Activated T-helper 2 cell treated with anti-CD3 and anti-CD28 coated beads, Interferon-gamma antibody, Interleukin-2, Interleukin-4, amounts not matched to agents 10 μg/mL and 5 μg/mL and 100 μg/mL, durations not matched to agents 14 hours and 24 hours and 36 hours (primary cell): ENCODE measurements at places on chromosomes 16 and 17. TPM values are rescaled to one million over a fixed set of nuclear protein-coding genes. Genes with fewer than 3 reads are reported as not detected.

DNA sequence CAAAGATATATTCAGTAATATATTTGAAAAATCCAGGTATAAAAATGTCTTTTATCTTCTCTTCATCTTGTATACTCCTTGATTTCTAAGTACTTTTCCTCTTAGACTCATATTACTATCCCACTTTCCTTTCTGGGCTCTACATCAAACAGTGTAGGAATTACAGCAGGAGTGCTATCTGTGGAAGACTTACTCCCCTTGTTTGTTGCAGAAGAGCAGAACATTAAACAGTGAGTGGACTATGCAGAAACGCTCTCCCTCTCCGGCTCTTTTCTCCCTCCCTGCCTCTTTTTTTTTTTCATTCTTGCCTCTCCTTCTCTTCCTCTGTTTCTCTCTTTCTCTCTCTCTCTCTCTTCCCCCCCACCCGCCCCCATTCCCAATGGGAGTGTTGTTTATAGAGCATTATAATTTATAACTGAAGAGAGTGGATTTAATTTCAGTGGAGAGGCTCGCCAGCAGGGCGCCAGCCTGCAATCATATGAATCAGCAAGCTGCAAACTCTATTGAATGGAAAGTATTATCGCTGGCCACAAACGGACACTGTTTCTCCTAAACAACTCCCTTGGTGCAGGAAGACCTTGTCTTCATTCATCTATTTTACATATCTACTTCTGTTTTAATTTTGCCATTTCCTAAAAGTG lies 242.3 kb upstream of the TBX2 start:
- no peak for DNase-seq
- no peaks in the 10 kb centered on the region for H3K36me3 ChIP-seq
- peaks cover 25% of the 10 kb centered on the region for H3K4me1 ChIP-seq
- H3K27ac ChIP-seq = no peak overlapping the region
- H3K27me3 ChIP-seq = peaks cover 4% of the 10 kb centered on the region

DNA sequence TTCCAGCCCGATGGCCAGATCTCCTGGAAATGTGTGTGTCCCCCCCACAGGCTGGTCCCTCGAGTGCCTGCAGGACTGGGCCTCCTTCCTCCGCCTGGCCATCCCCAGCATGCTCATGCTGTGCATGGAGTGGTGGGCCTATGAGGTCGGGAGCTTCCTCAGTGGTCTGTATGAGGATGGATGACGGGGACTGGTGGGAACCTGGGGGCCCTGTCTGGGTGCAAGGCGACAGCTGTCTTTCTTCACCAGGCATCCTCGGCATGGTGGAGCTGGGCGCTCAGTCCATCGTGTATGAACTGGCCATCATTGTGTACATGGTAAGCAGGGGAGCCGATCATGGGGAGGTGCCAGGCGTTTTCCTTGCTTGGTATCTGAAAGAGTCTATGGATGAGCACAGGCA lies 22.1 kb downstream of the SLC47A1 start:
- DNase-seq = no peak
- no peaks in the 10 kb centered on the region for H3K36me3 ChIP-seq
- H3K27ac ChIP-seq = no peak overlapping the region
- H3K4me1 ChIP-seq = no peaks in the 10 kb centered on the region

GRCh38 chr16:78177218-78177617 lies 77.8 kb downstream of the WWOX start:
- no peaks in the 10 kb centered on the region for H3K4me1 ChIP-seq
- no peaks in the 10 kb centered on the region for H3K36me3 ChIP-seq
- DNase-seq = no peak
- no peaks in the 10 kb centered on the region for H3K27me3 ChIP-seq

GRCh38 chr16:12871784-12872183 lies 29.6 kb upstream of the SHISA9 start:
- no peak overlapping the region for H3K27ac ChIP-seq
- no peak overlapping the region for H3K4me3 ChIP-seq

- no peak for DNase-seq
- peaks cover 12% of the 10 kb centered on the region for H3K4me1 ChIP-seq
- H3K27me3 ChIP-seq = peaks cover 2% of the 10 kb centered on the region
These were observed 2.5 kb upstream of the GJD3 start for GRCh38 chr17:40366861-40367518.

- peaks cover 77% of the 10 kb centered on the region for H3K36me3 ChIP-seq
- no peak for DNase-seq
- peaks cover 2% of the 10 kb centered on the region for H3K4me1 ChIP-seq
- H3K27ac ChIP-seq = no peak overlapping the region
These were observed 7.1 kb downstream of the GLYR1 start for GRCh38 chr16:4839942-4840341.

DNA sequence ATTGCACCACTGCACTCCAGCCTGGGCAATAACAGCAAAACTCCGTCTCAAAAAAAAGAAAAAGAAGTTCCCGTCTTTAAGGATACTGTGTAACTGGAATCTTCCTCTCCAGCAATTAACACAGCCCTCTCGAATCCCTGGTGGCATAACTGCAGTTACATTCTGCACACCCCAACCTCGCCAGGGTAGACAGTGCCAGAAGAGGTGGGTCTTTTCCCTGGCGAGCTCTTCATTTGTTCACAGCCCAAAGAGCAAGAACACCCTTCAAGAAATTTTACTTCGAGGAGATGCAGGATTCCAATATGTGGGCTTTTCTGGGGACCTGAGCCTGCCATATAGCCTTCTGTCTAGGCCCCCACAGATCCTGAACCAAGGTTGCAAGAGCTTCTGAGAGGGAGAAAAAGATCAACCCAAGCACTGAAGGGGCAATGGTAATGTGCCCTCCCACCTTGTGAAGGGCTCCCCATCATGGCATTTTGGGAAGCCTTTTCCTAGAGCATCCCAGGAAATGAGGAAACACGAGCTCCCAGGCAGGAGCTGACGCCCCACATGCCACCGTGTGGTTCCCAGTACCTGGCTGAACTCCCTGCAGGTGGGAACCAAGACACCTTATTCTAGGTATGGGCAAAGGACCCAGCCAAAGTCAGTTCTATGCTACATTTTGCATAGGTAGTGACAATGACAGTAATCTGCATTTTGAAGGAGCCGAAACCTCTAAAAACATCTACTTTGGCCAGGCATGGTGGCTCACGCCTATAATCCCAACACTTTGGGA lies 26.9 kb downstream of the TK2 start:
- H3K36me3 ChIP-seq = peaks cover 9% of the 10 kb centered on the region
- no peak overlapping the region for H3K4me3 ChIP-seq
- DNase-seq = no peak
- H3K27me3 ChIP-seq = no peaks in the 10 kb centered on the region

DNA sequence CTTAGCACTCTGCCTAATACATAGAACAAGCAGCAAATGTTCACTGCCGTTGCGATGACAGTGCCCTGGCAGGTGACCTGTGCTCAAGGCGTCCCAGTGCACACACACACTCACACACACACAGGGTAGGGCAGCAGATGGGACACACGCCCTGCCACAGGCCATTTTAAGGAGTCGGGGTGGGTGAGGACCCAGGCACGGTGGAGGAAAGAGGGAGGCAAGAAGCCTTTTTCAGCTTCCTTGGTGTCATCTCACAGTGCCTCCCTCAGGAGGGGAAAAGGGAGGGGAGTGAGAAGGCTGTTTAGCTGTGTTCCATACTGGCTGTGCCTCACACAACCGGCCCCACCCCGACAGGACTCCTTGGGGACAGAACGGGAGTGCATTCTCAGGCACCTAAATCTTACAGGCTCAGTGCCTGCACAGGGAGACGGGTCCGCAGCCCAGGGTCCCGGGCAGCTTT lies 1.5 kb downstream of the PITPNM3 start:
- peaks cover 9% of the 10 kb centered on the region for H3K4me1 ChIP-seq
- DNase-seq = no peak
- H3K4me3 ChIP-seq = peak overlapping the region; percentile 41
- no peaks in the 10 kb centered on the region for H3K36me3 ChIP-seq
- no peak overlapping the region for H3K27ac ChIP-seq
- peaks cover 54% of the 10 kb centered on the region for H3K27me3 ChIP-seq

GRCh38 chr17:11909348-11909747 lies 87.9 kb downstream of the ZNF18 start:
- no peak overlapping the region for H3K27ac ChIP-seq
- H3K36me3 ChIP-seq = no peaks in the 10 kb centered on the region
- H3K4me3 ChIP-seq = no peak overlapping the region
- no peak for DNase-seq
- no peaks in the 10 kb centered on the region for H3K27me3 ChIP-seq
- H3K4me1 ChIP-seq = no peaks in the 10 kb centered on the region

DNA sequence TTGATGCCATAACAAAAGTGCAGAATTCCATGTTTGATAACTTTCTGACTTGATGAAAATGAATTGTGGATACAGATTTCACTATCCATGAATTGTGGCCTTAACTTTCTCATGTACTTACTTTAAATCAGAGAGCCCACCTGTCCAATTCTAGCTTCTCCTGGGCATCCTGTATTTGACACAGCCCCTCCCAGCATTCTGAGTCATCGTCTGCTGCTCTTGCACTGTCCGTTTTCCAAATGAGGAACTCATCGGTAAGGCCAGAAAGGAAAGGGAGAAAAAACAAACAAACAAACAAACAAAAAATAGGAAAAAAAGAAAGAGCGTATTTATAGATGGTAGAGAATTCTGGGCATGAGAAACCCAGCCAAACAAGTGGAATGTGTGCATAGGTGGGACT lies 361.6 kb downstream of the WWOX start:
- H3K27ac ChIP-seq = no peak overlapping the region
- no peak overlapping the region for H3K4me3 ChIP-seq
- H3K4me1 ChIP-seq = no peaks in the 10 kb centered on the region
- H3K36me3 ChIP-seq = no peaks in the 10 kb centered on the region
- no peak for DNase-seq

- H3K36me3 ChIP-seq = no peaks in the 10 kb centered on the region
- H3K27ac ChIP-seq = no peak overlapping the region
- H3K4me1 ChIP-seq = peaks cover 9% of the 10 kb centered on the region
- H3K27me3 ChIP-seq = peaks cover 7% of the 10 kb centered on the region
These were observed 32.9 kb upstream of the EFCAB13 start for GRCh38 chr17:47290870-47291241.

DNA sequence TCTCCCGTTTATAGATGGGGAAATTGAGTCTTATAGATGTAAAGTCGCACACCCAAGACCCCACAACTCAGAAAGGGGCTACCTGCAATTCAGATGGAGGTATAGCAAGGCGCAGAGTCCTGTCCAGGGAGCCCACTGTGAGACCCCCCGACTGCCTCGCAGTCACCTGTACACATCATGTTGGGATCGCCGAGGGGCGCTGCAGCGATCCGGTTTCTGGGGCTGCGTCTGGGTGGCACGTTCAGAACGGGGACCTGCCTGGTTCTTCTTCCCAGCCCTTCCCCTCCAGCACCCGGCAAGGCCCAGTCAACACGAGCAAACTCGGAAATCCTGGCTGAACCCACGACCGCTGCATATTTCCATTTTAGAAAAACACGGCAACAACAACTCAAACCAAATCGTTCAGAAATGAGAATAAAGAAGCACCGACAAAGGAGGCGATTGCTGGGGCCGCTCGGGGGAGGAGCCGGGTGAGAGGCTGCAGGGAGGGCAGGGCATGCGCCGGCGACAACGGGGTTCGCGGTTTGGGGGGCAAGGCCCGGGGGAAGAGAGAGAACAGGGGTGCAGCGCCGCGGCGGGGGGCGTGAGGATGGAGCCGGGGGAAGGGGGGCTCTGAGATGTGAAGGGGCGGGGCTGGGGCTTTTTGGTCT lies 643 bp downstream of the HSDL1 start:
- peaks cover 8% of the 10 kb centered on the region for H3K36me3 ChIP-seq
- DNase-seq = peak; percentile 26
- H3K27me3 ChIP-seq = peaks cover 8% of the 10 kb centered on the region
- peak overlapping the region; percentile 74 for H3K27ac ChIP-seq

DNA sequence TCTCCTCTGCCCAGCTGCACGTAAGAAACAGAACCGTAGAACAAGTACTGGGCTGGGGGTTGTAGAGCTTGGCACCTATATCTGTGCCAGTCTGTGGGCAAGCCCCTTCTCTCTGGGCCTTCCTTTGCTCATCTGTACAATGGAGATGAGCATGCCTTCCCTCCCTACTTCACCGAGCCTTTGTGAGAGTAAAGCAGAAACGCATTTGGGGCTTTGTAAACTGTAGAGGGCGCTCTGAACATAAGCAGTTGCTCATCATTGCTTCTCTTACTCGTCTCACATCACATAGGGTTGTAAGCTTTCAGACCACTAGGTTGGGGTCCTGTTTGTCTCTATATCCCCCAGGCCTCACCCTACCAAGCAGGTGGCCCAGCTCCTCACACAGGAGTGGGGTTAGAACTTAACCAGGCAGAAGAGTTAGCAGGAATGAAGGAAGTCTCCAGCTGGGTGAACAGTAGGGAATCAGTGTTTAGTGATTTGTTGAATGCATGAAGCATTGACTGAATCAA lies 15.1 kb downstream of the SAMD14 start:
- H3K4me3 ChIP-seq = no peak overlapping the region
- H3K4me1 ChIP-seq = peaks cover 8% of the 10 kb centered on the region
- peaks cover 30% of the 10 kb centered on the region for H3K27me3 ChIP-seq
- peak; percentile 48 for DNase-seq
- no peak overlapping the region for H3K27ac ChIP-seq

- peaks cover 6% of the 10 kb centered on the region for H3K4me1 ChIP-seq
- peaks cover 21% of the 10 kb centered on the region for H3K27me3 ChIP-seq
- no peak overlapping the region for H3K27ac ChIP-seq
These were observed 14.2 kb upstream of the ADCY7 start for GRCh38 chr16:50252082-50252611.

- H3K27ac ChIP-seq = peak overlapping the region; percentile 80
- H3K4me3 ChIP-seq = peak overlapping the region; percentile 83
- peaks cover 41% of the 10 kb centered on the region for H3K4me1 ChIP-seq
- H3K36me3 ChIP-seq = peaks cover 13% of the 10 kb centered on the region
These were observed 1.3 kb downstream of the PRPSAP2 start for GRCh38 chr17:18859256-18859655.

- no peak for DNase-seq
- no peaks in the 10 kb centered on the region for H3K36me3 ChIP-seq
- no peak overlapping the region for H3K4me3 ChIP-seq
- H3K27ac ChIP-seq = no peak overlapping the region
- no peaks in the 10 kb centered on the region for H3K4me1 ChIP-seq
- H3K27me3 ChIP-seq = no peaks in the 10 kb centered on the region
These were observed 19.4 kb downstream of the IFT140 start for GRCh38 chr16:1592446-1592845.

DNA sequence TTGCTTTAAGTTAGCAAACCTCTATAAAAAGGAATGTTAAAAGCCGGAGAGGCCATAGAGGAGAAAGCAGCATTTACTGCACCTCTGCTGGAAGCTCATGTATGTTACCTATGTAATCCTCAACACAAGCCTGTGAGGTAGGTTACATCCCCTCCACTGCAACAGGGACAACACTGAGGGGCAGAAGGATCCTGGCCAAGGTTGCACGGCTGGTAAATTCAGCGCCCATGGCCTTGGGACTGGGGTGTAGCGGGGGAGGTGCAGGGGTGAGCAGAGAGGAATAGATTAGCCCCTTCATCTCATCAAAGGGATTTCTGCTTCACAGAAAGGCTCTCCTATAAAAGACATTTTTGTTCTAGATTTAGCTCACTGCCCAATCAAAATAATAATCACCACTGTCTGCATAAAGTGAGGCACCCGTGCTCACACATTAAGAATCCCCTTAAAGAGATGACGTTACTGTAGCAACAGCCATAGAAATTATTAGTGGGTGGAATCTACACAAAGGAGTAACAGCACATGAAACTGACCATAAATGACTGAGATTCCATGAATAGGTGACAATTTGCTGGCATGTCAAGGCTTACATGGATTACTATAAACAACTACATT lies 3.3 kb downstream of the ZCCHC14 start:
- peak overlapping the region; percentile 81 for H3K4me3 ChIP-seq
- peaks cover 15% of the 10 kb centered on the region for H3K27me3 ChIP-seq
- H3K27ac ChIP-seq = no peak overlapping the region
- no peak for DNase-seq

Gene NHERF2
- 2.3 and 2.6 TPM in 2 replicates for total RNA-seq

Gene GAST
- not detected in 2 replicates for total RNA-seq

Gene FAM83G
- total RNA-seq = 14.0 and 15.3 TPM in 2 replicates

Gene NPIPB6
- 2.6 and 2.7 TPM in 2 replicates for total RNA-seq

Gene TMEM204
- 17.2 and 17.8 TPM in 2 replicates for total RNA-seq

Gene SEPTIN1
- 169 and 173 TPM in 2 replicates for total RNA-seq
